HFF-Myc (cell line): ENCODE measurements at places on chromosomes 7 and 10.

DNA sequence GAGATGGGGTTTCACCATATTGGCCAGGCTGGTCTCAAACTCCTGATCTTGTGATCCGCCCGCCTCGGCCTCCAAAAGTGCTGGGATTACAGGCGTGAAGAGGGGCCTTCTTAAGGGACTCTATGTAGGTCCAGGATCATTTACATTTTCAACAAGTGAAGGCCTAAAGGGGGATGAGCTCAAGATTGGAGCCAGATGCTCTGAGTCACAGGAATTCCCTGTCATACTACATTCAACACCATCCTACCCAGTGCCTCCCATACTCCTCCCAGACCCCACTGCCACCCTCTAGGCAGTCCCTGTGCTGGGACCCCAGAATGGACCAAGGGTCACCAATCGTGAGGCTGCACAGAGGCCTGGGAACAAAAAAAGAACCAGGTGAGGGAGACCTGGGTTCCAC is 29.9 kb downstream of the CYTH3 start:
- DNase-seq: no peak

GRCh38 chr7:149558149-149558861 is 60.7 kb upstream of the ZNF746 start:
- peak; percentile 24 for DNase-seq

DNA sequence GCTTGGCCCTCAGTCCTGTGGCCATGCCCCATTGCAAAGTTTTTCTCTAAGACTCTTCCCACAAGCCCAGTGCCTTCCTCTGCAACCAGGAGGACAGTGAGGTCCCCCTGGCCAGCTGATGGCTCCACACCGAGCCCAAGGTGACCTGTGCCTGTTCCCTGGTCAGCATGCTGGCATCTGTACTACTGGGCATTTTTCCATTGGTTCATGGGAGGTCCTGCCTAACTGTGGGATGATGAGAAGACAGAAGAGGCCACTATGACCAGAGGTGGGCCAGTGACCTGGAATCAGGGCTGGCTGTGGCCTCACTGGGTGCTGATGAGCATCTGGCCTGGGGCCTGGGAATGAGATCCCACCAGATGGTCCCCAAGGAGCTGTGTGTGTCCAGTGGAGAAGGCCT is 20.2 kb downstream of the CALML3 start:
- DNase-seq: no peak

GRCh38 chr10:78945838-78946237 is 122.9 kb upstream of the ZMIZ1 start:
- no peak for DNase-seq

DNA sequence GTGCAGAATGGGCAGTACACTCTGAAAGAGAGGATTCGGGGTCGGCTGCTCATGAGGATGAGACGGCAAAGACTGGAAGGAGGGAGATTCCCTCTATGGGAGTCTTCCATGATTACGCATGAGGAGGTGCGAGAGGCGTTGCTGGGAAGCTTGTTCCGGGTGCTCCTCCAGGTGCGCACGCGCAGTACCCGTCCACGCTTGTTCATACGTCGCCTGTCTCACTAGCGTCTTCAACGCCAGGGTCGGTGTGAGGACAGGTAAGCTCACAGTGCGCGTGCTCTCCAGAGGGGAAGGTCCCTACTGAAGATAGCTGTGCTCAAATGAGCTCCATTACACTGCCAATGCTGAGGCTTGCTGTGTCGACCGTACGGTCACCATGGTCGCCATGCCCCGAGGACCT is 39.3 kb upstream of the BNIP3 start:
- no peak for DNase-seq

DNA sequence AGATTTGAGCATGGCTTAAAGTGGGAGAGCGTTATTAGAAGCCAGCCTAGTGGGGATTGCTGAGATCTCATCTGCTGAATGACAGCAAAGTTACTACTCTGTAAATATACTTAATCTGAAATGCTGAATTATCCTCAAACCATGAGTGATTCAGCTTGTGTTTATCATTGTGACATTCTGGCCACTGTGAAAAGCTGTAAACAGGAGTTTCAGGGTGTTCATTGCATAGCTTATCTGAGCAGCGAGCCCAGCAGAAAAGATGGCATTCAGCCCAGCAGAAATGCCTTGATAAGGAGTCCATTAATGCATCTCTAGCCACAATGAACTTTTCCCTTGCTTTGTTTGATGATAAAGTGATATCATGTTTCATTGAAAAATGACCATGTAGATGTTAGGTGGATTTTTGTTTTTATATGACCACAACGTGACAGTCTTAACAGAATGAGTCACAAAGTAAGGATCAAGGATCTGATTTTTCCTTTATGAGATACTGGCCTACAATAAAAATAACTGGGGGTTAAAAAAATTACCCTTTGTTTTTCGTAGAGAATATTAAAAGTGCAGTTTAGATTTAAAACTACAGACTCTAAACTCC is 7.8 kb downstream of the TES start:
- peak; percentile 79 for DNase-seq

GRCh38 chr10:114544045-114544659 is 113.9 kb downstream of the ABLIM1 start:
- DNase-seq: no peak

DNA sequence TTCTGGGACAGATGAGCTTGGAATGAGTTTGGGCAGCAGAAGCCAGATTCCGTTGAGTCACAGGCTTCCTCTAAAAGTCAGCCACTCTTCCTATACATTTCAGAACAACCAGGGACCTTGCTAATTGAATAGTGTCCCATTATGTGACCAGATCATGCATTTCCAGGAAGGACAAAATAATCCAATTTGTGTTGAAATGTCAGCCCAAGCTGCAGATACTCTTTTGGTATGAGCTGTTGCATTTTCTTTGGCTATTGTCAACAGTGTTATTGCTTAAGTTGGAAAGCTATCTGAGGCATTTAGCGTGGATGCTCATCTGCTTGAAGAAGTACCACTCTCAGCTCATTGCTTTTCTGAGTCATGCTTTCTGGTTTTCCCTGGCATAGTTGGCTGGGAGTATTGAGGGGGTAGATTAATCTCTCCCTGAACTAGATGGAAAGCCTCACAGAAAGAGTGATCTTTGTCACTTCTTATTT is 223.7 kb upstream of the HABP2 start:
- DNase-seq: no peak

DNA sequence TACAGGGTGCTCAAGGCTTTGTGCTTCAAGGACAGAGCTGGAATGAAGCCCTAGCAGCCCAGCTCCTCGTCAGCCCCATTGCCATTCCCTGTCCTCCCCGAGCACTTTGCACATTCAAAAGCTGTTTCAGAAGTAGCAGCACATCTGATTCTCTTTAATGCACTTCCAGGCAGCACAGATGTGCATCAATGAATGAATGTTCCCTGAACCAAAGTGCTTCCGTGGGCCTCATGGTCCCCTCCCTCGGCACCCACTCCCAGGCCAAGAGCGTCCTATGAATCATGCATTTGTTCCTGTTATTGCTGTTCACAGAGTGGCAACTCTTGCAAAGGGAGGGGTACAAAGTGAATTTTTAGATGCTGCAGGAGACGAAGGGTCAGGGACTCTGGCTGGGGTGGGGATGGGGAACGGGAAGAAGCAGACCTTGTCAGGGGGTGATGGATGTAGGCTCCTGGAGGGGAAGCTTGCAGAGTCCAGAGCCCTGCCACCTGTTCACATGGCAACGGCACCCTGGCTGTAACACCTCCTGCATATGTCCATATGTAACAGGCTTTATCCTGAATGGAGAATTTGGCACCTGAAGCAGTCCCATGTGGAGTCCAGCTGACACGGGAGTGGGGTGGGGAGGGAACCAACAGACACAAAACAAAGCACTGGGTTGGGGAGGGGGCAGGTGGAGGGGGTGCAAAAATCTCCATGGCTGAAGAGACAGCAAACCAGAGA is 62.2 kb upstream of the BAIAP2L1 start:
- no peak for DNase-seq

GRCh38 chr7:111765751-111766643 is 203.7 kb upstream of the IMMP2L start:
- DNase-seq: no peak
